ENCODE measurements at places on chromosomes 3 and 15.

- no peak for DNase-seq
Measured at GRCh38 chr3:28013864-28014473, 227.4 kb upstream of the CMC1 start.

GRCh38 chr3:57060089-57060821 lies at the start of gene SPATA12:
SPATA12 (plus strand) TSS chr3:57060664; CDS start chr3:57073695, 13,031 bp downstream.
- no peak for DNase-seq

GRCh38 chr3:100957261-100957986 lies 35.8 kb downstream of the ABI3BP start:
- no peak for DNase-seq

- DNase-seq: no peak
Measured at GRCh38 chr15:37142371-37142770, 42.0 kb upstream of the MEIS2 start.

GRCh38 chr15:73244333-73244732 lies 124.4 kb downstream of the HCN4 start:
- no peak for DNase-seq

GRCh38 chr3:159208050-159208449 lies 406.2 kb downstream of the MFSD1 start:
- DNase-seq: no peak

- no peak for DNase-seq
Measured at GRCh38 chr15:70358011-70358819, 260.5 kb upstream of the TLE3 start.

Measured in stimulated activated CD8-positive, alpha-beta memory T cell treated with anti-CD3 and anti-CD28 coated beads, Interleukin-7, amount 100 ng/mL, for 1 hour (primary cell).